ENCODE measurements at places on chromosomes 4 and X.

DNA sequence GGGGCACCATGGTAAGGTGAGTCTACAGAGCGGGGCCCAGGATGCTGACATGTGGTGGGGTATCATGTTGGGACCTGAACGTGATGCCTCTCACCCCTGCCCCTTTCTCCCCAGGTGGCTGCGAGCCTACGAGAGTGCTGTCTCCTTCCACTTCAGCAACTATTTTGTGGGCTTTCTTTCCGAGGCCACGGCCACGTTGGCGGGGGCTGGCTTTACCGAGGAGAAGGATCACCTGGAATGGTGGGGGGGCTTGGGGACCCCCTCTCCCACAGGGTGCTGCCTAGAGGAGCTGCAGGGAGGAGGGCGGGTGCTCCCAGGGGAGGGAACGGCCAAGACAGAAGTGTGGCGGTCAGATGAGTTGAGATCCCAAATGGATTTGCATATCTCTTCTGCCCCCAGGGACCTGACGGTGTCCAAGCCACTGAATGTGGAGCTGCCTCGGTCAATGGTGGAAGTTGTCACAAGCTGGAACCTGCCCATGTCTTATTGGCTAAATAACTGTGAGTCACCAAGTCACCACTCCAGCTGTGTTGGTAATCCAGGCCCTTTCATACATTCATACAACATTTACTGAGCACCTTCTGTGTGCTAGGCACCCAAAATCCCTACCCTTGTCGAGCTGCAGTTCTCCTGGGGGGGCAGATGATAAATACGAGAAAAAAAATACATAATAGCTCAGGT, 5.5 kb downstream of the PORCN start:
- DNase-seq = no peak

DNA sequence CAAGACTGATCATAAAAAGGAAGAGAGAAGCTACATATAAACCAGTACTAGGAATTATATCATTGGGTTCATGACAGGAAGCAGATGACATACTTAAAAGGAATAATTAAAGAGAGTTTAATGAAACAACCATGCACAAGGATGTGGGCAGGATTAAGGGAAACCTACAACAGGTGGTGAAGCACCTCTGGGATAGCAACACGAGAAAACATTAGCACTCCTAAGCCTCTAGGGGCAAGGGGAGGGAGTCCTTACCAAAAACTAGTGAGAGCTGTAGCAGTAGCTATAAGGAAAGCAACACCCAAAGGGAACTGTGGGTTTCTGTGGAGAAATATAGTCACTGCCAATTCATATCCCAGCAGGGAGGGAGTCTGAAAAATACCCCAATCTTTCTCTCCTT, 7.2 kb upstream of the THOC2 start:
- DNase-seq = no peak

DNA sequence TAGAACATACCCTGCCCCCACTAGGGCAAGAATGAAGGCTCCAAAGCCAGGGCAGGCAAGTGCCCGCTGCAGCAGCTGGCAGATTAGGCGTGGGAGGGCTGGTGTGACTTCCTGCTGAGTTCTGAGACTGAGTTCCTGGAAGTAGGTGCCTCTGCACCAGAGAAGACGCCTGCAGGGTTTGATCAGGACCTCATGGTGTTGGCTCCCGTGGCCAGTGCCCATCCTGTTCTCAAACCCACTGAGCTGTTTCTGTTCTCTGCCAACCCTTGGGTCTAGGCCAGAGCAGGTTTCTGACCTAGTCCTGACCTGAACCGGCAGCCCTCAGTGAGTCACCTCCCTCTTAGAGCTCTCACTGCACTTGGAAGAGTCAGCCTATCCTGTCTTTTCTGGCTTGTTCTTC, 220.7 kb downstream of the HS6ST2 start:
- DNase-seq = peak; percentile 3

DNA sequence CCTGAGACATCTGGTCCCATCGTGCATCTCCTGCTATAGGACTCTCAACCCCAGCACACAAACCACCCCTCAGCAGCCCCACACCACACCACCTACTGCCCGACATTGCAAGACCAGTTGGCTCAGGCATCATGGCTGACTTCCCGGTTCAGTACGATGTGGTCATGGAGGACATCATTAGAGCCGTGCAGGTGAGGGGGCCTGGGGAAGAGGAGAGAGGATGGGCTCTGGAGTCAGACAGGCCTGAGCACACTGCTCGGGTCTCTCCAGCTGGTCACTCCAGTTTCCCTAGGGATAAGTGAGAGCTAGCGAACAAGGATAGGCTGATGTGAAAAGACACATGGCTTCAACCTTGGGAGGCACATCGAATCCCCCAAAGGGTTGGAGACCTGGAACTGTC, 17.2 kb downstream of the MAGED2 start:
- DNase-seq = no peak

- DNase-seq = no peak
Observed at GRCh38 chrX:20382082-20382481, 115.4 kb upstream of the RPS6KA3 start.

DNA sequence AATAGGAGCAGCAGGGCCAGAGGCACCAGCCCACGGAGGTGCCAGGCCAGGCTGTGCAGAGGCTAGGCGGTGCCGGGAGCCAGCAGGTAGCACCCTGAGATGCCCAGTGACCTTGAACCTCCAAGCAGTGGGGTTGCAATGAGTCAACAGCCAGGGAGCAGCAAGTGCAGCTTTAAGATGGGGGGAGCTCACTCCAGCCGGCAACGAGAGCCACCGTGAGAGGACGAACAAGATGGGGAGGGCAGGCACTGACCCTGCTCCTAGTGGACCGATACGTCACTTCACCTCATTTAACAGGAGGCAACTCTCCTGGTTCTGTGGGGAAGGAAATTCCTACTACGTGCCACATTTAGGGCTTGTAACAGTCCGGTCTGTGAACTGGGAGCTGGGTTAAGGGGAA, 4.8 kb downstream of the LETM1 start:
- no peak for DNase-seq

DNA sequence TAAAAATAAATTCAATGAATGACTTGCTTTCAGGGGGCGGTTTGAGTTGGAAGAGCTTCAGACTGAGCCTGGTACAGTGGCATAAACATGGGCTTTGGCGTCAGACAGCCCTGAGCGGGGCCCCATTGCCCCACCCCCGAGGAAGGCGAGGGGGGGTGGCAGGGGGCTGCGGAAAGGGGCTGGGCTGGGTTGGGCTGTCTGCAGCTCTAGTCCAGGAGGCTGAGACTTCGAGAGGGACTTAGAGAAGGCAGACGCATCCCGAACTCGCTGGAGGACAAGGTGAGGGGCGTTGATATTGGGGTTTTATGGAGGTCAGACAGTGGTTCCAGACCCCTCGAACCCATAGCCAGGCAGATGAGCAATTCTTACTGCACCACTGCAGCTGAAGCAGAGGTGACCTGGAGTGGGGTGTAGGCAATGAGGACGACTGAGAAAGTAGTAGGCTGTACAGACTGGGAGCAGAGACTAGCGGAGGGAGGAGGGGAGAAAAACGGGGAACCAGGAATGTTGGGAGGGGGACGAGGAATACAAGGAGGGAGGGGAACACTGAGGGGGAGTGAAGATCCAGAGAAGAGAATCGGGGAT, at the start of gene MAGED2:
MAGED2 (plus strand) TSS at position 222 of the 585 bp plus-strand sequence. CDS start 1,587 bp downstream, outside the sequence.
- peak; percentile 27 for DNase-seq

GRCh38 chr4:48227662-48228061, 42.0 kb downstream of the TEC start:
- no peak for DNase-seq

DNA sequence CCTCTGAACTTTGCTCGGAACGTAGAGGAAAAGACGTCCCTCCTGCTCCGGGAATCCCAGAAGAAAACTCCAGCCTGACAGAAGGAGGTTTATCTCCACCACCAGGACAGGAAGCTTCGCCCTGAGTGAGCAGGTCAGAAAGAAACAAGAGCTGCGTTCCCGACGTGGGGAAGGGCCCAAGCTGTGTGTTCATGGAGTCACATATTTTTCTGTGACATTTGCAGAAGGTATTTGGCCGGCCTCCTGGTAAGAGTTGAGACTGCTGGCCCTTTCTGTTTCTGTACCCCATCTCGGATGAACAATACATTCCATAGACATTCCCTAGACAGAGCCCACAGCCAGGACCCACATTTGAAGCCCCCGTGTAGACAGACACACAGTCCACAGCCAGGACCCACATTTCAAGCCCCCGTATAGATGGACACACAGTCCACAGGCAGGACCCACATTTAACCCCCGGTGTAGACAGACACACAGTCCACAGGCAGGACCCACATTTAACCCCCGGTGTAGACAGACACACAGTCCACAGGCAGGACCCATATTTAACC, 230.8 kb downstream of the SHOX start:
- no peak for DNase-seq

DNA sequence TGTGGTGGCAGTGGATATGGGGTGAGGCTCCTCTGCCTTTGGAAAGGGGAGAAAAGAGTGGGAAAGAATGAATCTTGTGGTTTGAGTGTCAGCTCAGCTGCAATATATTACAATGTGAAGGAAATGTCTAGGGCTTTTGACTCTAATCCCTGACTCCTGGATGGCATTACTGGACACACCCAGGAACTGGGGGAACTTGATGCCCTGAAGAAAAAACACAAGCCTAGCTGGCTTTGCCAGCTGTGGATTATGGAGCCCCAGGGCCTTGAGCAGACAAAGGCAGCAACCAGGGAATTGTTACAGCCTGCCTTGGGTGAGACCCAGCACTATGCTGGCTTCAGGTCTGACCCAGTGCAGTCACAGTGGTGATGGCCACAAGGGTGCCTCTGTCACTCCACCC, 57.1 kb upstream of the CYSLTR1 start:
- DNase-seq = no peak

- no peak for DNase-seq
Observed at GRCh38 chrX:113529426-113530013, 688.9 kb upstream of the AMOT start.

DNA sequence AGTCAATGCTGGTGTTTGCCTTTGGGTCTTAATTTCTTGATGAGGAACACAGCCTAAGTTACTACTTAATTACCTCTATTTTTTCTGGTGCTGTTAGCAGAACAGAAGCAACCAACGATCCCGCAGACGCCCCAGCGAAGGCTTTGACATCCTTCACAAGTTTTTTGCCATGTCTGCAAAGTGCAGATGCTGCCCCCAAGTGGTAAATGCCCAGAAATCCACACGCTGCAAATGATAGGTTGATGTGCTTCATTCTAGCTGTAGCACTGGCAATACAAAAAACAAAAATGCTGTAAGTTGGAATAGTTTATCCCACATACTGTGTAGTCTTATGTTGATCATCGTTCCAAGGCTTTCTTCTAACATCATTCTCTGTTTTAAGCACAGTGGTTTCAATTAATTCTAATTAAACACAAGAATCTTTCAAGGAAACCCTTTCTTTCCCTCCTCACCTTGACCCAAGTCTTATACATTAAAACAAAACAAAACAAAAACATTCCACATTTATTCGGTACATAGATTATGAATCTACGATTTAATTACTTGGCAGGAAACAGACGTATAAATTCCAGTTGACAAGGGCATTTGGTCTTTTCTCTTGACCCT, 1.2 kb downstream of the PNPLA4 start:
- peak; percentile 5 for DNase-seq

DNA sequence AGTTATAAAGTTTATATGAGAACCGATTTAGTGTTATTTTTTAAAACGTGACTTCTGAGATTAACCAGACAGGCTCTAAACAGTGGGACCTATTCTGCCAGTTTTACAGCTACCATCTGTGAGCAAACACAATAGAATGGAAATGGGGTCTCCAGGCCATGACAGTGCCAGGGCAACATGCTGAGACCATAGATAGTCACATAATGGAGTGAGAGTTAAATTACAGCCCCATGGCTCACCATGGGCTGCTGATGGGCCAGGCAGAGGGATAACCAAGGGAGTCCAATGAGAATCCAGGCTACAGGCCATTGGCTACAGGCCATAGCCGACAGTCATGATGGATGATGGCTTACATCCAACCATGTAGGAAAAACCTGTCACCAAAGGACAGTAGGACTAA, 183.5 kb upstream of the NDP start:
- DNase-seq = no peak

DNA sequence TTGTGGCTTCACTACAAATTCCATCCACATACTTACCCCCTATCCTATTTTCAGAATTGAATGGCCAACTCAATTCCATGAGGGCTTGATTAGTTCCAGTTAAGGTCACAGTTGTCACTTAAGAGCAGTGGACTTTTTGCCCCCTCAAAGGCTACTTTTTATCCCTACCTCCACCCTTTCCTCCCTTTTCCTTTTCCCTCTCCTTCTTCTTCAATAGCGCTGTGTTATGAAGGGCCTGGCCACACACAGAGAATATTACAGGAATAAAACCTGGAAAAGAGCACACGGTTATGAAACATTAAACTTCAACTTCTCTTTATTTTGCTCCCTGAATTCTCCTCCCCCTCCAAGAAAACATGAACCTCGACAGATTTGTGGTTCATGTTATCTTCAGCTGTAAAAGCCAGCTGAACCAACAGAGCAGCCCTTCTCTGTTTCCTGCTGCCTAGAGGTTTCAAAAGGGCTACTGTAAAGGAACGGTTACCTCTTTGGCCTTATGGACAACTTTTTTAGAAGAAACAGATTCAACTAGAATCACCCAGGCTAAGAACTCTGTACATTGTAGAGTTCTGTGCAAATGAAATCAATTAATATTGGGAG, 87.0 kb upstream of the RPL34 start:
- no peak for DNase-seq
